ENCODE measurements at places on chromosomes 2 and 18. TPM values are rescaled to one million over a fixed set of nuclear protein-coding genes. Genes with fewer than 3 reads are reported as not detected.

- DNase-seq = no peak
- H3K27ac ChIP-seq = no peak overlapping the region
- no peak overlapping the region for H3K4me3 ChIP-seq
Measured at GRCh38 chr18:4405965-4406364, 49.1 kb downstream of the DLGAP1 start.

- no peak overlapping the region for H3K4me3 ChIP-seq
- H3K27ac ChIP-seq = no peak overlapping the region
- no peaks in the 10 kb centered on the region for H3K4me1 ChIP-seq
- H3K27me3 ChIP-seq = no peaks in the 10 kb centered on the region
Measured at GRCh38 chr2:76478266-76479035, 767.7 kb upstream of the GCFC2 start.

GRCh38 chr2:45676088-45676487 lies 24.6 kb downstream of the PRKCE start:
- H3K27me3 ChIP-seq = no peaks in the 10 kb centered on the region
- peak overlapping the region; percentile 74 for H3K27ac ChIP-seq

The L3MBTL4 gene
- total RNA-seq = 16.9 TPM

- H3K4me1 ChIP-seq = no peaks in the 10 kb centered on the region
- H3K4me3 ChIP-seq = no peak overlapping the region
- H3K36me3 ChIP-seq = no peaks in the 10 kb centered on the region
- H3K27me3 ChIP-seq = no peaks in the 10 kb centered on the region
- H3K27ac ChIP-seq = no peak overlapping the region
Measured at GRCh38 chr18:70503060-70503459, 214.2 kb downstream of the SOCS6 start.

DNA sequence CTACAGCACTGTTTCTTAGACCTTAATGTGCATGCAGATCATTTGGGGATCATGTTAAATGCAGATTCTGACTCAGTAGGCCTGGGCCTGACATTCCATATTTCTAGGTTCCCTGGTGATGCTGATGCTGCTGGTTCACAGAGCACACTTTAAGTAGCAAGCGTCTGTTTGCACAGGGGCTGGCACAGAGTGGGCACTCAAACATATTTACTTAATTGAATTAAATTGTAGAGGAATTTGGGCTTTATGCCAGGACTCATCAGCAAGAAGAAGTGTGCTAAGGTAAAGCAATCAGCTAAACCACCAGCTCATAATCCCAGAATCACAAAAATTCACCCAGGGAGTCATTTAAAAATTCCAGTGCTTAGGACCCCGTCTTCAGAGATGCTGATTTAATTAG lies 25.1 kb upstream of the INPP4A start:
- no peak for DNase-seq
- no peak overlapping the region for H3K4me3 ChIP-seq
- H3K27me3 ChIP-seq = no peaks in the 10 kb centered on the region
- H3K4me1 ChIP-seq = no peaks in the 10 kb centered on the region
- H3K36me3 ChIP-seq = no peaks in the 10 kb centered on the region

The ABCG5 gene
- total RNA-seq = not detected

- H3K36me3 ChIP-seq = no peaks in the 10 kb centered on the region
- H3K27me3 ChIP-seq = no peaks in the 10 kb centered on the region
- no peak overlapping the region for H3K27ac ChIP-seq
- no peaks in the 10 kb centered on the region for H3K4me1 ChIP-seq
- H3K4me3 ChIP-seq = no peak overlapping the region
Measured at GRCh38 chr2:96157649-96158553, 12.7 kb upstream of the DUSP2 start.

All from lower lobe of right lung (tissue), 2 donors.